Stimulated activated CD4-positive, alpha-beta T cell treated with anti-CD3 and anti-CD28 coated beads, Interleukin-4, amount 100 ng/mL, for 48 hours (primary cell): ENCODE measurements at places on chromosomes 12 and 14.

DNA sequence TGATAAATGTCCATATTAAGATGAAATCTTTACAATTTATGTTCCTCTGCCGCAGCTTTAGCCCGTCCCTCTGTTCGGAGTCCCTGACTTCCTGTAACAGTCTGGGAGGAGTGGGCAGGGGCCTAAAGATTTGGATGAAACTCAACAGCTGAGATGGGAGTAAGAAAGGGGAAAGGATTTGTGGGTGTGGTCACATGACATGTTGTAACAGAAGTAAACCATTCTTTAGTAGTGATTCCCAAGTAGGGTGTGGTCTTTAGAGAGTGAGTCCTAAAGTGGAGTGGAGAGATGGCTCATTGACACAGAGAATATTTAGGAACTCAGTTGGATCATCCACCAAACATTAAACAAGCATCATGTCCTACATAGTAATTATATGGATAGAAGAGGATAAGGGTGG, 12.9 kb downstream of the TMEM117 start:
- no peak for DNase-seq

DNA sequence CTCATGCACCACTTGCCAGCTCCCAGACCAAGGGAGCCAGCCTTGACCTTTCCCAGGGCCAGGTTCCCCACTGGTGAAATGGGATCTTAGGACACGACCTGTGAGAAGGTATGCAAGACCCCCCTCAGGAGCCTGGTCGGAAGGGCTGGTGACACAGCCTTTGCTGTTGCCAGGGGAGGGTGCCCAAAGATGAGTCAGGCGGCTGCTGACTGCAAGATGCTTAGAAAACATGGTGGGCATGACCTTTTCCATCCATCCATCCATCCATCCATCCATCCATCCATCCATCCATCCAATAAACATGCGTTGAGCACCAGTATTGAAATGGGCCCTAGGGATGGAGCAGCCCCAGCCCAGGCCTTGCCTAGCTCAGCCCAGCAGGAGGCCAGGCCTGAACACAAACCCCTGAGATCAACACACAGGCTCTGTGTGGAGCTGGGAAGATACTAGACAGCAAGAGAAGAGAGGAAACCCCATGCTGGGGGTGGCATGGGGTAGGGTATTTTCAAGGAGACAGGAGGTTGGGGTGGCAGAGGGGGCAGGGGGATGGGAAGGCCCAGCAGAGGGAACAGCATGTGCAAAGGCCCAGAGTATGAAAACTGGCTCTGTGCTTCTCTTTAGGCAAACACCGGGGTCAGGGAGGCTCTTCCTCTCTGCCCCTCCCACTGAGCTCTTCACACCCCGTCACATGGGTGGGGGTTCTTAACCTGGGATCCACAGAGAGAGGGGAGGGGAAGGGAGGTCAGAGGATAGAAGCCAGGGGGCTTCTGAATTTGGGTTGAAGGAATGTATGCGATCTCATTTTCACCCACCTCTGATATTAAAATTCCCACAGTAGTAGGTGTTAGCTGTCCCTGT, 26.2 kb upstream of the YY1 start:
- DNase-seq = no peak

GRCh38 chr14:69473260-69473659, 11.3 kb upstream of the PLEKHD1 start:
- no peak for DNase-seq

- DNase-seq = no peak
Observed at GRCh38 chr14:69003626-69004025, 24.5 kb upstream of the ACTN1 start.

DNA sequence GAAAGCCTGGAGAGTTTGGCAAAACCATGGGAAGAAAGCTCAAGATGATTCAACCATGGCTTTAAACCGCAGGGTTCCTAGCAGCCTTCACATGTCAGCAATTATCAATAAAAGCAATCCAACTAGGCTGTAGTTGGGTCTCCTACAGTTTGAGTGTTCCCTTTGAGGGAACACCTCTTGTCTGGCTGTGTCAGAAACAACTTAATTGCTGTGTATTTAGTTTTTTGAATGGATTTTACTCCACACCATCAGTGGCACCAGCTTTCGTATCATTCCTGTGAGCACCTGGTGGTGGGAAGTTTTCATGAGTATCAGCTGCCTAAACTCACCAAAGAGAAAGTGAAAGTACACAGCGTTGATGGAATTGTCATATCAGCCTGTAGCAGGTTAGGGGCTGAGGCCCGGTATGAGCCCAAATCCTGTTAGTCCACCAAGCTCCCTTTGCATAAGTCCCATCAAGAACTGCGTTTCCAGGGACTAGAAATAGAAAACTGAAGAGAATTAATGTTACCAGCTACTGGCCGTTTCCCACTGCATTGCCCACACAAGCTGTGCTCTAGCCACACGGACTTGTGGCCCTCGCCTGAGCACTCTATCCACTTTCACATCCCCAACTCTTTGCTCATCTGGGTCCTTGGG, 10.9 kb upstream of the IL26 start:
- DNase-seq = no peak

DNA sequence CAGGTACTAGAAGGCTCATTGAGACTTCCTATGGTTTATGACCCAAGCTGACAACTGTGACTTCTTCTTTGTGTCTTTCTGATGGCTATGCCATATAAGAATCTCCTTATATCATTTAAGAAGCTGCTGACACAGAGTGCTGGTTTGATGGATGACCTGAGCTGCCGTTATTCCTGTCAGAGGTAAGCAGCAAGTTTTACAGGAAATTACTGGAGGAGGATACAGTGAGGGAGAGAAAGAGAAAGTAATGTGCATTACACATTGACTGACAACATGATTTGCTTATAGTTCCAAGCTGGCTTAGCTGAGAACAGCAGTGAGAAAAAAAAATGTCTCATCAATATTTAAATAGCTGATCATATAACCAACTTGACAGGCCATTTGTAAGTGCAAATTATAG, 981.4 kb downstream of the FSCB start:
- DNase-seq = no peak

DNA sequence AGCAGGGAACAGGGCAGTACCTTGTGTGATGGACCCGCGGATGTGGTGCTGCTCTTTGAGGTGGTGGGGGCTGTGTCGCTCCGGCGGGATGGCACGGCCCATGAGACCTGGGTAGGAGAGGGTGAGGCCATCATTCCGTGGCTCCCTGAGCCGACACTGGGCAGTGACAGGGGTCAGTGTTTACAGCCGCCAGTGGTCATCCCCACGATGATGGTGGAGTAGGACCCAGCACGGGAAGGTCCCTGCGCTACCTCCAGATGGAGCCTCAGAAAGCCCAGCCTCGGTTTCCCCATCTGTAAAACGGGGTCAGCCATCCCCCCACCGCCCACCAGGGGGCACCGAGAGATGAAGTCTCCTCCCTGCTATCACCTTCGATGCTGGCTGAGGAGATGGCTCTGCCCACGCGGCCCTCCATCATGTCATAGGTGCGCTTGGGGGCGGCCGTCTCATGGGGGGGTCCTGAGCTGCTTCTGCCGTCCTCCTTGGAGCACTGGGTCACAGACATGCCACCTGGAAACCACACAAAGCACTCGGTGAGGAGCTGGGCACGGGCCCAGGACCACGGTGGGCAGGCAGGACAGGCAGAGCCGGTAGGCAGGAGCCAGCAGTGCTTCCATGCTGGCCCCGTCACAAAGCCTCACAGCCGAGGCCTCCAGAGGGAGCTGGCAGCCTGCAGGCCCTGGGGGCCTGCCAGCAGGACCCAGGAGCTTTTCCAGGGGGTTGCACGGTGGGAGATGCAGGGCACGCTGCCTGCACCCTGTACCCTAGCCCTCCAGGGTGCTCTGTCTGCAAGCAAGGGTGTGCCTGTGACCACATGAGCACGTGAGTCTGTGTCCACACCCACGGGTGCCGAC, 53.1 kb downstream of the RFLNA start:
- DNase-seq = no peak
